ENCODE measurements at places on chromosomes 11 and 22.
A peak's percentile ranks its signal among the peaks of the same experiment; 100 is the strongest.

- H3K27ac ChIP-seq, result no peak overlapping the region
- DNase-seq, result no peak
- no peaks in the 10 kb centered on the region for H3K27me3 ChIP-seq
- no peak overlapping the region for H3K4me3 ChIP-seq
- no peaks in the 10 kb centered on the region for H3K4me1 ChIP-seq
Observed at GRCh38 chr22:48960980-48961660, 866.6 kb downstream of the BRD1 start.

DNA sequence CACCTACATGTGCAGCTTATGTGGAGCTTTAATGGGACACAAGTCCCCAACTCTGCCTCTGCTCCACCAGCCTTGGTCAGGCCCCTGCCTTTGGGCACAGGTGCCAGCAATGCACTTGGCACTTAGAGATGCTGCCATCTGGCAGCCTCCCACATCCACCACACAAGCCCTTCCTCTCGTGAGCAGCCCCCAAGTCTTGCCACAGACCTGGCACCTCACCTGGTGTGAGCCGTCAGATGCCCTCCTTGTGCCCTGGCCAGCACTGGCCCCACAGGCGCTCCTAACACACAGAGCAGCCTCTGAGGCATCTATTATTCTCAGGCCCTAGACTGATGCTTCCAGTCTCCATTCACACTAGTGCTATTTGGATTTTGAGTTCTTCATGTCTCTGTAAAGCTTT, 24.5 kb upstream of the SERPIND1 start:
- no peak overlapping the region for H3K27ac ChIP-seq
- peaks cover 66% of the 10 kb centered on the region for H3K36me3 ChIP-seq
- H3K27me3 ChIP-seq, result no peaks in the 10 kb centered on the region
- peaks cover 25% of the 10 kb centered on the region for H3K4me1 ChIP-seq

DNA sequence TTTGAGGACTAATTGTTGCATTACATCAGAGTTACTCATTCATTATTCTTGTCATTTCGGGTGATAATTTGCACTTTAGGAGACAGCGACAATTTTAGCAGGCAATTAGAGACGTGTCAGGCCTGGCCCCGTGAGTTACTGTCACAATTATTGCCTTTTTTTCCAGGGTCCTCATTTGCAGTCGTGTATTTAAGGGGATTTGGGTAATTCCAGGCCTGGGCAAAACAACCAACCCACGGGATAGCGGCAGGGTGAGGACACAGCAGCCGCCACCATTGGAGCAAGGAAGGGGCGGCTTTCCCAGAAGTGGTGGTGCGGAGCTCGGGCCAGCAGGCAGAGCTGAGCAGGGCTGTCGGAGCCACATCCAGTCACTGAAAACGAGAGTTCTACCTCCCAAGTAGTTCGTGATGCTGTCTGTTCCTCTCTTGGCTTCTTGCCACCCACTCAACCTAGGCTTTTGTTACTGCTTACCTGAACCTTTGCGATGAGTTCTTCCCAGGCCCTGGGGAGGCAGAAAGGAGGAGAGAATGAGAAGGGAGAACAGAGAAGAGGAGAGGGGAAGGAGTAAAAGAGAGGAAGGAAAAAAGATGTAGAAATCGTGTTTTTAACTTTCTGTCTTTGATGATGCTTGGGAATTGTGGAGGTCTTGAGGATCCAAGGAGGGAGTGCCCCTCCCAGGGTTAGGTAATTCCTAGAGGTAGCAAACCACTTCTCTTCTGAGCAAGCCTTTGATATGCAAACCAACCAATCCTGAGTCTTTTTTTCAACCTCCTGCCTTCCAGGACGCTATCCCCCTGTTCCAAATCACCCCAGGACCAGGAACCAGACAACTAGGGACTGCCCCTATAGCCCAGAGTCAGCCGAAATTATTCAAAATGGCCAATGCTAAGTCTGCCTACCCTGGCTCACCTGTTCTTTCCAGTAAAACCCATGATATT, 236.1 kb downstream of the MIAT start:
- H3K4me3 ChIP-seq, result no peak overlapping the region
- no peaks in the 10 kb centered on the region for H3K36me3 ChIP-seq
- no peaks in the 10 kb centered on the region for H3K27me3 ChIP-seq
- H3K27ac ChIP-seq, result no peak overlapping the region

DNA sequence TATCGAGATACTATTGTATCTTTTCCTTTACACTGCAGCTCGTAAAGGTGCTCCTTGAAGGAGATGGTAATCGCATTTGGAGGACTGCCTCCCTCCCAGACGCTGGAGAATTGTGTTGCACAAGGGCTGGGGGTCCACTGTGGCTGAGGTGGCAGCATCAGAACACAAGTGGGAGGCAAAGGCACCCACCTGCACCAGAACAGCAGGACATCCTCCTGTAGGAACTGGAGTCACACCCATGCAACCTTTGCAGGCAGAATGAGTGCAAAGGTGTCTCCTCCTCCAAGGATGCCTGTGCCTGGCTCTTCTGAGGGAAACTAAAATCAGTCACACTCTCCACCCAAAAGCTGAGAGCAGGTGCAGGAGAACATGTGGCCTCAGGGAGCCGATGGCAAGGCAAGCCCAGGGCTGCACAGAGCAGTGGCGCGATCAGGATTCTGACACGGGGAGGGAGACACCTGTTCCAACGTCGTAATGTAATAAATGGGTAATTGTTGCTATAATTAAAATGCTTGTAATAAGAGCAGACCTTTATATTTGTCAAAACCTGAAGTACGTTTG, 1501.4 kb downstream of the TBC1D22A start:
- H3K36me3 ChIP-seq, result no peaks in the 10 kb centered on the region
- H3K27me3 ChIP-seq, result peaks cover 5% of the 10 kb centered on the region
- DNase-seq, result no peak
- H3K4me3 ChIP-seq, result no peak overlapping the region
- no peak overlapping the region for H3K27ac ChIP-seq

DNA sequence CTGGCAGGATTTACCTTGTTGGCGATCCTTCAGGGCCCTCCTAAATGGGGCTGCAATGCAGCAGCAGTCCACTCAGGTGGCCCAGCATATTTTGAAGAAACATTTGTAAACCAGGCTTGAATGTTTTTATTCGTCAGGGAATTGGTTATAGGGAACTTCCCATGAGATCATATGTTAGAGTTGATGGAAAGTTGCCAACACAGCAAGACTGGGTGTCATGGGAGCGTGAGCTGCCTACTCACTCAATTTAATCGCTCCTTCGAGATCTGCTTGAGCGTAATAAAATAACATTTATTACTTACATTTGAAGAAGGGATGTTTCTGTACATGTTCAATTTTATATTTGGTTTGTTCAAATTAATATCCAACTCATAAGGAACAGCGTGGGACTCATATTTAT, 19.4 kb downstream of the OR2AT4 start:
- no peak overlapping the region for H3K27ac ChIP-seq
- no peak overlapping the region for H3K4me3 ChIP-seq
- no peaks in the 10 kb centered on the region for H3K27me3 ChIP-seq
- DNase-seq, result no peak

DNA sequence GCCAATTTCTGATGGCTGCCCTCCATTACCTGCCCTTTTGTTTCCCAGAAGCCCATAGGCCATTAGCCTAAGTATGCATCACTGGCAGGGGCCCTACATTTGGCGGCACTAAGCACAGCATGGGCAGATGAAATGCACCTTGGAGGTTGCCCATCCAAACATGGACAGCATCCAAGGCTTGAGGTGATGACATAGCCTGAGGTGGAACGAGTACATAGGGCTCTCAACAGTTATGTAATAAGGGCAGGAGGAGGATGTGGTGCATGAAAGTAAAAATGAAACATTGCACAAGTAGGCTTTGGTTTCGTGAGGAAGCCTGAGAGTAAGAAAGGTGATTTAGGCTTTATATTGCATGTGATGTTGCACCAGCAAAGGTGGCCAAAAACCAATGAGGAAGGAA, 148.1 kb downstream of the FAM76B start:
- H3K27me3 ChIP-seq, result no peaks in the 10 kb centered on the region
- H3K4me3 ChIP-seq, result no peak overlapping the region
- peaks cover 3% of the 10 kb centered on the region for H3K4me1 ChIP-seq
- no peaks in the 10 kb centered on the region for H3K36me3 ChIP-seq

GRCh38 chr11:66126064-66126463, 56.0 kb downstream of the PACS1 start:
- H3K27me3 ChIP-seq, result no peaks in the 10 kb centered on the region
- peak overlapping the region; percentile 69 for H3K27ac ChIP-seq
- H3K36me3 ChIP-seq, result no peaks in the 10 kb centered on the region
- H3K4me1 ChIP-seq, result peaks cover 20% of the 10 kb centered on the region
- H3K4me3 ChIP-seq, result no peak overlapping the region

GRCh38 chr11:57640068-57640800, 9.5 kb downstream of the YPEL4 start:
- H3K36me3 ChIP-seq, result no peaks in the 10 kb centered on the region
- DNase-seq, result no peak
- peaks cover 24% of the 10 kb centered on the region for H3K4me1 ChIP-seq
- no peak overlapping the region for H3K4me3 ChIP-seq

DNA sequence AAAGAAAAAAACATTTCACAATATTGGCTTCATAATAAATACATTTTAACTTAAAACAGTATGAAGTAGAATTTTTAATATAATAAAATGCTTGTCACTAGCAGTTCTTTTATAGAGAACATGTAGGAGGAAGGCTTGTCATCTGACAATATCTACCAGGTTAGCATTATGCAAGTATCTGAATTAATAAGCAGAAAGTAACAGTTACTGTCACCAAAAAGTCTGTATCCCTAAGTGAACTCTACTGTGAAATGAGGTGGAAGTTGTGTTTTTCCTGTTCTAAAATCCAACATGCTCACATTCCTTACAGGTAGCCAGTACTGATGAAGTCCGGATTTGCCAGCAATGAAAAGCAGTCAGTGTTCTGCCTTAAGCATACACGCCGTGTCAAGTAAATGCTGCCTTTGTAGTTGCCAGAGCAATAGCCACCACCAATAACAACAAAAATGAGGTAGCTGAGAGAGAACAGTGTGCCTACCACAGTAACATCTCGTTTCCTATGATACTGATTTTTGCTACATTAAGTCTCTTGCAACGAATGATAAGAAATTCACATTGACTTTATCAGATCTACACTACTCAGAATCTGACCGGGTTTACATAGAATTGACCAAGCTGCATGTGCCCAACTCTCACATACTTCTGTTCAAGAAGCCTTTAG, 95.5 kb downstream of the SIK3 start:
- H3K4me1 ChIP-seq, result peaks cover 15% of the 10 kb centered on the region
- H3K36me3 ChIP-seq, result peaks cover 2% of the 10 kb centered on the region
- peak overlapping the region; percentile 39 for H3K27ac ChIP-seq
- no peaks in the 10 kb centered on the region for H3K27me3 ChIP-seq
- H3K4me3 ChIP-seq, result no peak overlapping the region
- no peak for DNase-seq

DNA sequence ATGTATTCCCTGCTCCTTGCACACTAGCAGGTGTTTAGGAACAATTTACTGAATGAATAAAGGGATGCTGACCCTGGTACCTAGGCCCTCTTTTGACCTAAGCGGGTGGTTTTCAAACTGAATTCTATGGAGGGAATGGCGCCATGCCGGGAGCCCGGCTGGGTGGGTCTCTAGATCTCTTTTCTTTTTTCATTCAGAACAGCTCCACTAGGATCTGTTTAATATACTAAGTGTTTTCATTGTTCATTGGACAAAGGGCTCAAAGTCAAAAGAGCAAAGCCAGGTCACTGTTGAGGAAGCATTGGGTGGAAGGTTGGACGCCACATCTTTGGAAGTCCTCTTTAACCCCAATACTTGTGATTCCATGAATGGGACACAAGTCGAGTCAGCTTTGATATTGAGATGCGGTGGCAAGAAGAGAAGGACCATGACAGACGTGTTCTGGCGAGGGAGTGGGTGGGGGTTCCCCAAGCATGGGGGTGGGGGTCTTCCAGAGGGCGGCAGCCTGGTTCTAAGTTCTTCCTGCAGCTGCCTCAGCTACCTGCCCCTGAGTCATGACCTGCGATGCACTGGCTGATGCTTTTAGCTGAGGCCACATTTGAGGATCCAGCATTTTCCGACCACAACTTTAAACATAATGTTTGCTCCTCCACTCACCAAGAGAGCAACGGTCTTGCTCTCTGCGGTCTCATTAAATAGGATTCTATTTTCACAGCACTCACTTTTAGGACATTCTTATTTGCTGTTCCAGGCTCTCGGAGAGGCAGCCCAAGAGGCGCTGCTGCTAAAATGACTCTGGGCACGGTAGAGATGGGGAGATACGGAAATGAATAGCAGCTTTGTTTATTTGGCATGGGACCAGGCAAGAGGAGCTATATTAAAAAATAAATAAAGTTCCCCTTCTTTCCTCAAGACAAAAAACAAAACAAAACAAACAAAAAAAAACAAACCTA, 100.6 kb downstream of the FBXO7 start:
- H3K27ac ChIP-seq, result no peak overlapping the region
- H3K4me1 ChIP-seq, result no peaks in the 10 kb centered on the region
- no peak overlapping the region for H3K4me3 ChIP-seq
- H3K27me3 ChIP-seq, result no peaks in the 10 kb centered on the region

DNA sequence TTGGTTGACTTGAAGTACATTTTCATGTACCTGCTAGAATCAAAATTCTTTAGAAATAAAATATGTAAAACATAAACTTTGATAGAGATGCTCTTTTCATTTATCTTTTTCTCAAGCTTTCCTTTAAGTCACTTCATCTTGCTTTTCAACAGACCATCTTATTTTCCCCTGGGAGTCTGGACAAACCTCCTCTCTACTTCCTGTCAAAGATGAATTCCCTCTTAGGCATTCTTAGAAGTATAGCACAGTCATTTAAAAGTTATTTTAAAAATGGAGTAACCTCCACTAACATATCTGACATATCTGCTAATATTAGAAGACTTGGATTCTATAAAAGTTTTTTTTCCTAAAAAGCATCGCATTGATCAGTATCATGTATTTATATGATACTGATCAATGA, 84.8 kb upstream of the PAX6 start:
- no peak overlapping the region for H3K27ac ChIP-seq
- H3K36me3 ChIP-seq, result no peaks in the 10 kb centered on the region

GRCh38 chr11:132452616-132453015, 1079.7 kb downstream of the OPCML start:
- H3K27me3 ChIP-seq, result no peaks in the 10 kb centered on the region
- no peak overlapping the region for H3K27ac ChIP-seq
- no peaks in the 10 kb centered on the region for H3K4me1 ChIP-seq
- H3K4me3 ChIP-seq, result no peak overlapping the region

DNA sequence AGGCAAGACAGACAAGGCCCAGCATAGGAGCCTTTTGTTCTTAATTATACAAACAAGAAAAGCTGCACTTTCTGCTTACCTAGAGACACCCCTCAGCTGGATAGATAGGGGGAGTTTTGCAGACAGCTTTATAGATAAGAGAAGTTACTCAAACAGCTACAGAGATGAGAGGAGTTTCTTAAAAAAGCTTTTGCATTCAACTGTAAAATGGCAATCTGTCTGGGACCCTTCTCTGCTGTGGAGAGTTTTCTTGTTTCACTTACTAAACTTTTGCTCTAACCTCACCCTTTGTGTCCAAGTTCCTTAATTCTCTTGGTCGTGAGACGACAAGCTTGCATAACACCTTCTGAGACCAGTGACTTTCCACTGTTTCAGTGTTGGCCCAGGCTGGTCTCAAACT, 103.8 kb upstream of the CHORDC1 start:
- no peaks in the 10 kb centered on the region for H3K36me3 ChIP-seq
- no peaks in the 10 kb centered on the region for H3K27me3 ChIP-seq
- DNase-seq, result no peak
- no peak overlapping the region for H3K4me3 ChIP-seq
- no peak overlapping the region for H3K27ac ChIP-seq

Data from natural killer cell (primary cell).